ENCODE measurements at places on chromosomes 7 and 10. TPM values are rescaled to one million over a fixed set of nuclear protein-coding genes. Genes with fewer than 3 reads are reported as not detected.

- H3K27me3 ChIP-seq: no peaks in the 10 kb centered on the region
- no peak for DNase-seq
- H3K4me1 ChIP-seq: peaks cover 31% of the 10 kb centered on the region
- no peak overlapping the region for H3K4me3 ChIP-seq
- peak overlapping the region; percentile 10 for H3K27ac ChIP-seq
Measured at GRCh38 chr7:106862317-106863089, 2.6 kb upstream of the PIK3CG start.

- H3K36me3 ChIP-seq: no peaks in the 10 kb centered on the region
- peaks cover 40% of the 10 kb centered on the region for H3K27me3 ChIP-seq
- DNase-seq: no peak
- peaks cover 4% of the 10 kb centered on the region for H3K4me1 ChIP-seq
- no peak overlapping the region for H3K4me3 ChIP-seq
- H3K27ac ChIP-seq: no peak overlapping the region
Measured at GRCh38 chr10:35607475-35608327, 2.6 kb downstream of the GJD4 start.

- H3K36me3 ChIP-seq: no peaks in the 10 kb centered on the region
- H3K27me3 ChIP-seq: no peaks in the 10 kb centered on the region
- H3K4me3 ChIP-seq: no peak overlapping the region
- DNase-seq: no peak
- H3K4me1 ChIP-seq: no peaks in the 10 kb centered on the region
- no peak overlapping the region for H3K27ac ChIP-seq
Measured at GRCh38 chr7:63233881-63234280, 764.8 kb upstream of the ZNF722 start.

GRCh38 chr7:75966190-75966961 lies 28.0 kb downstream of the TMEM120A start:
- H3K27me3 ChIP-seq: no peaks in the 10 kb centered on the region
- H3K4me1 ChIP-seq: peaks cover 30% of the 10 kb centered on the region
- no peak overlapping the region for H3K4me3 ChIP-seq
- no peak overlapping the region for H3K27ac ChIP-seq
- H3K36me3 ChIP-seq: peaks cover 39% of the 10 kb centered on the region

KLF6 gene
- total RNA-seq: 23.9 TPM

DNA sequence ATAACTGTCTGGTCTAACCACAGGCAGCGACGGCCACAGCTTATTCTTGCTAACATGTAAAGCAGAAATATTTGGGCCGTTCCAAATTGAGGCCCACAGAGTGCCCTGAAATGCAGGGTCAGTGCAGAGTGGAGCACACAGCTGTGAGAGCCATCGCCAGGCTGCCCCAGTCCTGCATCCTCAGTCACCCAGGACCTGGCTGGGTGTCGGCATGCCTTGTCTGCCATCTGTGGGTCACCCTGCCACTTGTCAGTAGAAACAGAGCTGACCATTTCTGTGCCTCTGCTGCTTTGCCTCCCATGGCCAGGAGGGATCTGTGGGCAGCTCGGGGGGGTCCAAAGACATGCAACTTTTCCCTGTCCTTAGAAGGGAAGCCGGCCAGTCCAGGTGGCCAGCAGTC lies 57.3 kb upstream of the BTBD16 start:
- H3K27ac ChIP-seq: no peak overlapping the region
- no peak overlapping the region for H3K4me3 ChIP-seq
- DNase-seq: no peak
- peaks cover 50% of the 10 kb centered on the region for H3K27me3 ChIP-seq

LDB3 gene
- total RNA-seq: not detected

DNA sequence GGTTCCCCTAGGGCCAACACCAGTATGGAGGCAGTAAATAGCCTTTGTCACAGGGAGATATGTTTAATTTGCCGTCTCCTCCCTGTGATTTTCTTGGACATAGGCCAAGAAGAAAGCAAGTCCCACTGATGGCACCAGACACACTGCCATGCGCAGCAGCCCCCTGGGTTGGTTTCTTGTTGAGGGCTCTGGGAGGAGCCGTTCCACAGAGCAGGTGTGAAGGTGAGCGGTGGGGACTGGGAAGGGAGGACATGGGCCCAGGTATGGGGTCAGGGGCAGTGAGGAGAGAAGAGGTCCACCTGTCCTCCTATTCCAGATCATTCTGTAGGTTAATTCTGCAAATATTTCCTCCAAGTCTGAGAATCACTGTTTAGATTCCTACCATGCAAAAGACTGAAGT lies 376.1 kb downstream of the PLXNA4 start:
- peaks cover 23% of the 10 kb centered on the region for H3K27me3 ChIP-seq
- H3K36me3 ChIP-seq: no peaks in the 10 kb centered on the region
- no peak overlapping the region for H3K4me3 ChIP-seq
- H3K4me1 ChIP-seq: no peaks in the 10 kb centered on the region
- DNase-seq: no peak
- H3K27ac ChIP-seq: no peak overlapping the region

DNA sequence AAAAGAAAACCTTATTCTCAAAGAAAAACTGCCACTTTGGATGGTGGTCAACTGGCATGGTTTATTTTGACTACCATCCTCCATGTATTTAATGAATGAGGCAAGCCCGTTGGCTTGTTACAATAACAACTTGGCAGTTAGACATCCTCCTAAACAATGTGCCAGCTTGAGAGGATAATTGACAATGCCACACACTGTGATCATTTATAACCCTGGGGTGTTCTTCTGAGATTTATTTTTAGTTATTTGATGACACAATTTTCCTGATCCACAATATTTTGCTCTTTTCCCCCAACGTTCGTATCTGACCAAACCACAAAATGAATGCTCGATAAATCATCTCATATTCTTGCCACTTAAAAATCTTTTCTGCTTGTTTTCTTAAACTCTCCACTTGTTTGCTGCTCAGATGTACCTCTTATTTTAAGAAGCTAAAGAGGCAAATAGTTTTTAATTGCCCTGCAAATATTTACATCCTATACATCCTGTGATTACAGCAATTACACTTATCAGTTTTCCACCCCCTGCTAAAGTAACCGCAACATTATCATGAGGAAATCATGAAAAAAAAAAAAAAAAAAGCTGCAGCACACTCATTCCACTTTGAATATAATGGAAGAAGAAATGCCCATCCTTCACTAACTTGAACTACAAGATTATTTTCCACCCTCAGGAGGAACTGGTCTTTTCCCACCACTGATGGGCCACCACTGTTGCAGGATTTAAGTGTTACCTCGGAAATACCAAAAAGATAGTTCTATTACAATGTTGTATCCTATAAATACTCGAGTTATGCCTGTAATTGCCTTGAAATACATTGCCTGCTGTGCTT lies 119.9 kb downstream of the MBL2 start:
- no peaks in the 10 kb centered on the region for H3K27me3 ChIP-seq
- H3K36me3 ChIP-seq: no peaks in the 10 kb centered on the region
- H3K4me3 ChIP-seq: no peak overlapping the region
- H3K4me1 ChIP-seq: no peaks in the 10 kb centered on the region

DOCK4 gene
- total RNA-seq: 3.8 TPM

- H3K36me3 ChIP-seq: peaks cover 92% of the 10 kb centered on the region
- no peaks in the 10 kb centered on the region for H3K27me3 ChIP-seq
- H3K4me3 ChIP-seq: no peak overlapping the region
- no peak for DNase-seq
- H3K4me1 ChIP-seq: no peaks in the 10 kb centered on the region
Measured at GRCh38 chr7:148793590-148793989, 90.5 kb downstream of the EZH2 start.

PRF1 gene
- 8.6 TPM for total RNA-seq

DNA sequence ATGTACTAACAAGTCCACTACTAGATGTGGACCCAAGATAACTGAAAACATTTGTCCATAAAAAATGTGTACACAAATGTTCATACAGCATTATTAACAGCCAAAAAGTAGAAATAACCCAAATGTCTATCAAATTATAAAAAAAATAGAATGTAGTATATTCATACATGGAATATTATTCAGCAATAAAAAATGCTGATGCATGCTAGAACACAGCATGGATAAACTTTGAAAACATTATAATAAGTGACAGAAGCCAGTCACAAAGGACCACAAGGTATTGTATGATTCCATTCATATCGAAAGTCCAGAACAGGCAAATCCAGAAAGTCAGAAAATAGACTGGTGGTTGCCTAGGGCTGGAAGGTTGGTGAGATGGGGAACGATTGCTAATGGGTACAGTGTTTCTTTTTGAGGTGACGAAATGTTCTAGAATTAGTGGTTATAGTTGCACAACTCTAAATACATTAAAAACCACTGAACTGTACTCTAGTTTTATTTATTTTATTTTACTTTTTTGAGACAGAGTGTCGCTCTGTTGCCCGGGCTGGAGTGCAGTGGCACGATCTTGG lies 43.3 kb upstream of the ANLN start:
- no peaks in the 10 kb centered on the region for H3K4me1 ChIP-seq
- no peaks in the 10 kb centered on the region for H3K36me3 ChIP-seq
- H3K4me3 ChIP-seq: no peak overlapping the region
- no peak overlapping the region for H3K27ac ChIP-seq
- no peaks in the 10 kb centered on the region for H3K27me3 ChIP-seq
- DNase-seq: no peak

NRF1 gene
- total RNA-seq: 20.9 TPM

PSD gene
- 1.7 TPM for total RNA-seq

DNMBP gene
- total RNA-seq: 3.5 TPM

LRRC17 gene
- total RNA-seq: not detected

PTN gene
- total RNA-seq: not detected

GRCh38 chr7:139231513-139232376 lies 708 bp downstream of the UBN2 start:
- peak overlapping the region; percentile 91 for H3K27ac ChIP-seq
- peaks cover under 1% of the 10 kb centered on the region for H3K36me3 ChIP-seq
- peaks cover 15% of the 10 kb centered on the region for H3K4me1 ChIP-seq
- H3K27me3 ChIP-seq: no peaks in the 10 kb centered on the region
- peak; percentile 72 for DNase-seq
- peak overlapping the region; percentile 92 for H3K4me3 ChIP-seq

SMKR1 gene
- 0.58 TPM for total RNA-seq

DNA sequence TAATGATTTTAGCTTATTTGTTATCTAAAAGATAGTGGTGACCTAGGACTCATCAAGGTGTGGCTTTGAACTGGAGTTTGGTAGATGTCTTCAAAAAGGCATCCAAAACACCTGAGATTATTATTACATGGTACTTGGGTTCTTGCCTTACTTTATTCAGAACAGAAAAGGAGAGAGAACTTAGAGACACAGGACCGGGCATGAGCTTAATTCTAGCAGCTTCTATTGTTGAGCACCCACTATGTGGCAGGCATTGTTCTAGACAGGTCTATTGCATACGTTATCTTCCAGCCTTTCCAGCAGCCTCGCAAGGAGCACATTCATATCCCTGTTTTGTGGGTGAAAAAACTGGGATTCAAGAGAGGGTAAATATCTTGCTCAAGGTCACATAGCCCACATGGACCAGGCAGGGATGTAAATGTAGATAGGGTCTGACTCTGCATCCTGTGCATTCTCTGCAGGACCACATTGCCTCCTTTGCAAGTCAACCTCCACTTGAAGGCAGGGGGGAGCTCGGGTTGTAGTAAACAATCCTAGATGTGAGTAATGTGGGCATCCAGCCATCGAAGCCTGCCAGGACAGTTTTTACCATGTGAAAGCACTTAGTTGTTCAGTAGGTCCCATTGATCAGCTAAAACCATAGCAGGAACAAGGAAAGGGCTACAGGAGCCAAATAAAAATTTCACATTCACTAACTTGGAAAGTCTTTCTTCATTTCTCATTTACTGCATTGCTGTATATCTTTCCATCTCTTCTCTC lies 551.4 kb downstream of the LRMDA start:
- no peak overlapping the region for H3K27ac ChIP-seq
- H3K27me3 ChIP-seq: no peaks in the 10 kb centered on the region
- no peak for DNase-seq

PON1 gene
- not detected for total RNA-seq

GRCh38 chr7:154953006-154953684 lies 49.8 kb downstream of the PAXIP1 start:
- H3K27ac ChIP-seq: no peak overlapping the region
- no peaks in the 10 kb centered on the region for H3K27me3 ChIP-seq
- no peak overlapping the region for H3K4me3 ChIP-seq
- H3K36me3 ChIP-seq: peaks cover 89% of the 10 kb centered on the region
- no peaks in the 10 kb centered on the region for H3K4me1 ChIP-seq

ERVW-1 gene
- total RNA-seq: not detected

DNA sequence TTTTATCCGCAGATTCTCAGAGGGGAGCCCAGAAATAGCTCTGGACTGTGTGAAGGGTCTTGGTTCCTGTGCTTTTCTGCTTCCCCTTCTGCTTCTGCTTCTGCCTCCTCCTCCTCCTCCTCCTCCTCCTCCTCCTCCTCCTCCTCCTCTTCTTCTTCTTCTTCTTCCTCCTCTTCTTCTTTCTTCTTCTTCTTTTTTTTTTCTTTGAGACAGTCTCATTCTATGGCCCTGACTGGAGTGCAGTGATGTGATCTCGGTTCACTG lies 11.6 kb downstream of the PDZD7 start:
- H3K36me3 ChIP-seq: no peaks in the 10 kb centered on the region
- H3K4me3 ChIP-seq: no peak overlapping the region
- H3K27ac ChIP-seq: no peak overlapping the region
- no peak for DNase-seq

- no peaks in the 10 kb centered on the region for H3K36me3 ChIP-seq
- no peaks in the 10 kb centered on the region for H3K27me3 ChIP-seq
- no peak overlapping the region for H3K27ac ChIP-seq
Measured at GRCh38 chr7:48681006-48681405, 243.3 kb upstream of the CDC14C start.

DNA sequence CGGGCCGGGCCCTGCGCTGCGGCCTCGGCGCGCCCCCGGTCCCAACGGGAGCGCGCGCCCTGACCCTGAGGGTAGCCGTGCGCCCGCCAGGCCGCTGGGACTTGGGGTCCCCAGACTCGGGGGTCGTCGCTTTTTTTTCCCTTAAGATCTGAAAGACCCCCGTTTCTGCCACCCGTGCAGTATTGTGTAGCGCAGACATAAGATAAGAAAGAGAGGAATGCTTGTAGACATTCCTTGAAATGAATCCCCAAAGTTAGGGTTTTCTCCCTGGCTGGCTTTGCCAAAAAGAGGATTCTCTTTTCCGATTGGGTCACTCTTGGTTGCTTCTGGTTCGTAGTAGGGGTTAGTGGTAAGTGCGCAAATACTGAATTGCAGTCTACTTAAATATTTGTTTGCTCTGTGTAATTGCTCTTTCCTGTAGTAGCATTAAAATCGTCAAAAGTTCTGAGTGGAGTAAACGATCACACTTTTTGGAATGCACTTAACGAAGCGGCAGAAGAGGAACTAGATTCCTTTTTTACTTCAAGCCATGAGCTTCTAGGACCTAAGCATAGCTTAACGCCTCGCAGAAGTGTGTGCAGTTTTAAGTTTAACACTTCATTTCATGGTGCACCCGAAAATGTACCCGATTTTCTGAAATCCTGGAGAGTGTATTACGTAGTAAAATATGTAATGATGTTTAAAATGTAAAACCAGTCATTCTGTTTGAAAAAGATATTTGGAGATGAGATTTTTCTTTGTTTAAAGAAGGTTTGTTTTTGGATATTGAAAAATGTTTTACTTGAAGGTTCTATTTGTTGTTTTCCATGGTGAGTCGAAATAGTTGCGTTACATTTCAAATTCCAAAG lies 1.3 kb downstream of the CUL1 start:
- H3K4me1 ChIP-seq: peaks cover 58% of the 10 kb centered on the region
- no peaks in the 10 kb centered on the region for H3K36me3 ChIP-seq
- H3K4me3 ChIP-seq: peak overlapping the region; percentile 69
- H3K27me3 ChIP-seq: no peaks in the 10 kb centered on the region
- H3K27ac ChIP-seq: peak overlapping the region; percentile 88
- no peak for DNase-seq

SPAM1 gene
- total RNA-seq: not detected

AGR2 gene
- total RNA-seq: 0.98 TPM
